BJ (cell line): ENCODE measurements at places on chromosomes 6 and 20.

- no peak for DNase-seq
Observed at GRCh38 chr6:144283646-144284477, 1.3 kb upstream of the UTRN start.

DNA sequence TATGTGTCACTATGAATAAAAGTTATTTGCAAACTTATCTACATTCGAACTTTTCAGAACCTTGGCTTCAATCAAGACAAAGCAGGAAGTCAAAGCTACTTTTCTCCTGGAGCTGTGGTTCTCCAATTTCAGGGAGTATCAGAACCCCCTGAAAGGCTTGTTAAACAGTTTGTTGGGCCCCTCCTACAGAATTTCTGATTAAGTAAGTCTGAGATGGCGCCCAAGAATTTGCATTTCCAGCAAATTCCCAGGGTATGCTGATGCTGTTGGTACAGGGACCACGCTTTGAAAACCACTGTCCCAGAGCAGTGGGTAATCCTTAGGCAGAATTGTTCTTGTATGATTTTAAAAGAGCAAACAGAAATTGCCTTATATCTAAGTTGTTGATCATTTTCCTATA is 189.9 kb upstream of the KCNG1 start:
- no peak for DNase-seq

DNA sequence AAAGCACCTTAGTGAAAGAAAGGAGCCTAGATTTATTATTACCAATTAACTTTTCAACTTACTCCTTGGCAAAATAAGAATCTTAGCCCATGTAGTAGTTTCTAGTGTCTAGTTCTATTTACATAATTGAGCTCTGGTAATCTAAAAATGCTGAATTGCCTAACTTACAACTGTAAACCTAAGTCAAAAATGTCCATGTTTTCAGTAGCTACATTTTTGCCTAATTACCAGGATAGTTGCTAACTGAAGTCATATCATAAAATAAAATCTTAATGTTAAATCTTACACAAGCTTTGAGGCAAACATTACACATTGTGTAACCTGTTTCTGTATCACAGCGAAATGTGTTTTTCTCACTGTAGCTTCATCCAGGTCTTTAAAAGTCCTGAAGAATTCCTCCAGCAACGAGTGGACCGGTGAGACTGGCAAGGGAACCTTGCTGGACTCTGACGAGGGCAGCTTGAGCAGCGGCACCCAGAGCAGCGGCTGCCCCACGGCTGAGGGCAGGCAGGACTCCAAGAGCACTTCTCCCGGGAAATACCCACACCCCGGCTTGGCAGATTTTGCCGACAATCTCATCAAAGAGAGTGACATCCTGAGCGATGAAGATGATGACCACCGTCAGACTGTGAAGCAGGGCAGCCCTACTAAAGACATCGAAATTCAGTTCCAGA is 7.6 kb upstream of the CLDN20 start:
- DNase-seq, result no peak

GRCh38 chr20:21017528-21018085 is 88.6 kb downstream of the LINC00237 start:
- DNase-seq, result no peak

- no peak for DNase-seq
Observed at GRCh38 chr6:110524305-110524704, 47.9 kb upstream of the SLC22A16 start.

- peak; percentile 17 for DNase-seq
Observed at GRCh38 chr6:143007646-143008045, 53.0 kb upstream of the AIG1 start.

DNA sequence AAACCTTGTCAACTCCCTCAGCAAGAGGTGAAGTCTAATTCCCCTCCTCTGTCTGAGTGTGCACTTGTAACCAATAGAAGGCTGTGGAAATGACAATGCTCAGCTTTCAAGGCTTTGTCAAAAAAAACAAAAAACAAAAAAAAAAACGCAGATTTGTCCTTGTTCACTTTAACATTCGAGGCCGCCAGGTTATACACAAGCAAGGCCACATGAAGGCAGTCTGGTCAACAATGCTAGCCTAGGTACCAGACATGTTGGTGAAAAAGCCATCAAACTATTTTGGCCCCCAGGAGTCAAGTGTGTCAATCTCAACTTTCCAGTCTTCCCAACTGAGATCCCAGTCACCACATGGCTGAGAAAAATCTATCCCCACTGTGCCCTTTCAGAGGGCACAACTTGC is 92.3 kb downstream of the CDK19 start:
- no peak for DNase-seq

- no peak for DNase-seq
Observed at GRCh38 chr20:58432186-58432954, 43.3 kb downstream of the VAPB start.

DNA sequence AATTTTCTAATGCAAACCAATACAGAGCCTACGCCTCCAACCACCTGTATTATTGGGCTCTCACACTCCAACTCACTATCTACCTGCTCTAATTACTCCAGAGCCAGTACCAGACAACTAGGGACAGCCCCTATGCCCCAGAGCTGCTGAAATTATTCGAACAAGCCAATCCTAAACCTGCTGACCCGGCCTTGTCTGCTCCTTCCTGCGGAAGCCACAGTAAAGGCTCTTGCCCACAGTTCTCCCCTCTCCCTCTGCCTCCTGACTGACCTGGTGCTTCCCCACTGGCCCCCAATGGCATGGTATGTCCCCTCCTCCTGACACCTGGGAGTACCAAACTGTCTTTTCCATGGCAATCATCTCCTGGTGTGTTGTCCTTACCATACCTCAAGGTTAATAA is 4.1 kb upstream of the TOX2 start:
- DNase-seq, result no peak

GRCh38 chr6:142950291-142950690 is 5.3 kb upstream of the HIVEP2 start:
- no peak for DNase-seq

- DNase-seq, result no peak
Observed at GRCh38 chr6:138590796-138591709, 91.8 kb upstream of the NHSL1 start.

DNA sequence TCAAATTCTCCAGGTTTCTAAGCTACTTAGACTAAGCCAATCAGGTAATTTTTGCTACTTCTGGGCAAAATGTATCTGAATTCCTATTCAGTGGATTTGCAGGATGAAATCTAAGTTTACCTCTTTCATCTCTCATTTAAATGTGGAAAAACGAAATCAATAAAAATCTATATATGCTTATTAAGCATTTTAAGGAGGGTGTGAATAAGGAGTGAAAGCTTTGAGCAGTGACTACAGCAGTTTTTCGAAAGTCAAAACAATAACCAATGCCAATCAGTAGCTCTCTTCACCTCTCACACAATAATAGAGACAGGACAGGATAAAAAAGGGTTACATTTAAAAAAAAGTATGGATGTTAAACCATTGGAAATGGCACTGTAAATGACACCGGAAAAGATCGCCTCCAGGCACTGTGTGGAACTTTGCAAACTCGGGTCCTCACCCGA is 476 bp upstream of the BCKDHB start:
- DNase-seq, result no peak

- no peak for DNase-seq
Observed at GRCh38 chr6:87164004-87164403, 8.6 kb downstream of the ZNF292 start.

GRCh38 chr20:23361476-23362391 is at the start of gene GZF1:
Gene GZF1, plus strand, starts transcription at chr20:23362182. Its CDS starts 2,202 bp downstream, at chr20:23364384.
- DNase-seq, result peak; percentile 93

DNA sequence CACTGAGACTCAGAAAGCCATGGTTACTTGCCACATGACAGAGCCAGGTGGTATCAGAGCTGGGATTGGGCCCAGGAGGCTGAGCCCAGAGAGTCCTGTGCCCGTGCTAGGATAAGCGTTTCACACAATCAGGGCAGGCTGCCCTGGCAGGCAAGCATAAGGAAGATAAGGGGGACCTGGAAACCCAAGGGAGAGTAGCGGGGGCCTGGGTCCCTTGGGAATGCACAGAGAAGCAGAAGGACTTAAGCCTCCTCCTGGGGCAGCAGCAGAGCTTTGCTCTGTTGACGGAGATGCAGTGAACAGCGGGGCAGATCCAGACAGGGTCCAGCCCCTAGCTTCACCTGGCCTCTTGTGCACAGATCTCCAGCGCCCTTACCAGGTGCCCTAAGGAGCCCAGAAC is 8.7 kb downstream of the TRIB3 start:
- no peak for DNase-seq

DNA sequence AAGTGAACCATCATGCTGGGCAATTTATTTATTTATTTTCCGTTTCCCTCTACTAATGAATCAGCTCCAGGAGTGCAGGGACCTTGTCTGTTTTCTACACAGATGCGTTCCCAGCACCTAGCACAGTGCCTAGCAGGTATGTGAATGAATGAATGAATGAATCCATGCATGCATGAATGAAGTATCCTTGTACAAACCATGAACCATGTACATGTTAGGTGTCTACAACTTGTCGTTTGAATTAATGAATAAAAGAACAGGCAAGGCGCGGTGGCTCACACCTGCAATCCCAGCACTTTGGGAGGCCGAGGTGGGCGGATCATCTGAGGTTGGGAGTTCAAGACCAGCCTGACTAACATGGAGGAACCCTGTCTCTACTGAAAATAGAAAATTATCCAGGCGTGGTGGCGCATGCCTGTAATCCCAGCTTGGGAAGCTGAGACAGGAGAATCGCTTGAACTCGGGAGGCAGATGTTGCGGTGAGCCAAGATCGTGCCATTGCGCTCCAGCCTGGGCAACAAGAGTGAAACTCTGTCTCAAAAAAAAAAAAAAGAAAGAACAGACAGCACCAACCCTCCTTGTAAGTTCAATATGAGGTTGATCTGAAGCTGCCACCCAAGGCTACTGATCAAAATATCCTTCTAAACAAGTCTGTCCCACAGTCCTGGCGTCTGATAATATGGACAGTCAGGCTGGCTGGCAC is 27.3 kb upstream of the SLC9A8 start:
- DNase-seq, result no peak

GRCh38 chr6:160007611-160008010 is 38.7 kb downstream of the IGF2R start:
- no peak for DNase-seq

GRCh38 chr6:150711584-150712504 is 112.2 kb downstream of the PLEKHG1 start:
- no peak for DNase-seq

DNA sequence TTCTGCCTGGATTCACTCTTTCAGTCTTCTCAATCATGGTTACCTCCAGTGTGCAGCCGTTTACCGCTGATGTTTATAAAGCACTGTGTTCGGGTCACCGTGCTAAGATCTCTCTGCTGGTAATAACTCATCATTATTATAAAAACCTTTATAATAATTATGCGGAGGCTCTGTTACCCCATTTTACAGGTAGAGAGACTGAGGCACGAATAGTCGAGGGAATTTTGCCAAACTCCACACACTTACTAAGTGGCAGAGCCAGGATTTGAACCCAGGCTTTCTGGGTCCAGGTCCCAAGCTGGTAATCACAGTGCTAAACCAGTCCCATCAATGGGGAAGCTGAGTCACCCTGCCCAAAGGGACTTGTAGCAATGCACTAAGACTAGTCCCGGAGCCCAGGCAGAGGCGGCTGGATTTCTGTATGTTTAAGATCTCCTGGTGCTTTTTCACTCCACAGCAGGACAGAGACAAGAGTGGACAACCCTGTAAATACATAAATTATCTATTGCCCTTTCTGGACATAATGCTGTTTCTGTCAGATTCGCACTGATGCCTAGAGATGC is 48.1 kb downstream of the SYNJ2 start:
- DNase-seq, result no peak

- DNase-seq, result no peak
Observed at GRCh38 chr6:37368961-37369320, 15.2 kb downstream of the RNF8 start.

- DNase-seq, result no peak
Observed at GRCh38 chr20:20497242-20497978, 129.5 kb downstream of the INSM1 start.

GRCh38 chr6:43269273-43270007 is 26.2 kb downstream of the TTBK1 start:
- DNase-seq, result no peak

DNA sequence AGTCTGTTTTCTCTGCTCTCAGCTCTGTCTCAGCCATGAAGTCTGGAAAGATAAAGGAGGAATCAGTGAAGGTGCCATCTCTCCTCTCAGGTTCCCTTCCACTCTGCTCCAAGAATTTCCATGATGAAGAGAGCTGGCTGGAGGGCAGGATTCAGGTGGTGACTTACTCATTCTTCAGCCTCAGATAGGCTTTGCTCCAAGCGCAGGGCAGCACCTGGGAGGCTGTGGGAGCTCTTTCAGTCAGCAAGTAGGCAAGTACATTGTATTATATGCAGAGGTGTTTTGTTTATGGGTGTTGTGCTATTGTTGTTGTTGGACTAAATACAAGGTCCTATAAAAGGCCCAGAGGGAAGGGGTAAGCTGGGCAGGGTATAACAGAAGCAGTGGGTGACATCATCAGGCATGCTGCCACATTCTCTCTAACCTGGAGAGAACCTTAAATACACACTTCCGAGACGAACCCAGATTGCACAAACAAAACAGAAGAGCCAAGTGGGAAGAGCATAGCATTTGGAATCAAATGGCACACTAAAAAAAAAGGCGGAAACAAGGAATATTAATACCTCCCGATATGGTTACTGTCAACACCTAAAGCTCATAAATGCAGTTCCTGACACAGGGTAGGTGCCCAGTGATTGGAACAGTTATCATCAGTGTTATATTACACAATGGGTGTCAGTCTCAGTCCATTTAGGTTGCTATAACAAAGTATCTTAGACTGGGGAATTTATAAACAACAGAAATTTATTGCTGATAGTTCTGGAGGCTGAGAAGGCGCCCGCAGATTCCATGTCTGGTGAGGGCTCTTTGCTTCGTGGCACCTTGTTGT is 14.5 kb upstream of the PSMG4 start:
- no peak for DNase-seq

DNA sequence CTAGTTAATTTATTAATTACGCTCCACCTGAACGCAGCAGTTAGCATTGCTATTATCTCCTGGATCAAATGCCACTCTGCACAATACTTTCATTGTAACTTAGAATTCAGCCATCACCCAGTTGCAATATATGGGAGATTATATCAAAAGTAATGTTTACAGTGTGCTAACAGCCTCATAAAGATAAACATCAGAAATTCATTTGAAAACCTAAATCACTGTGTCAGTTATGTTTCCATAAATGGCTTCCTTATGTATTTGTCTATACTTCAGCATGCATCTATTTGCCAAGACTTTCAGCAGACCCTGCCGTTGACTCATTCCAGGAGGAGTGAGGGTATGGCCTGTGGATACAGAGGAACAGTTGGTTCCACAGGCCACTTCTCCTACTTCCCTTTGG is 300.1 kb downstream of the TFAP2B start:
- DNase-seq, result no peak
